Lung (tissue), 17 donors: ENCODE measurements at places on chromosomes 7 and 10. TPM values are rescaled to one million over a fixed set of nuclear protein-coding genes. Genes with fewer than 3 reads are reported as not detected.

- DNase-seq = no peak
Measured at GRCh38 chr7:13908667-13909397, 80.6 kb downstream of the ETV1 start.

DNA sequence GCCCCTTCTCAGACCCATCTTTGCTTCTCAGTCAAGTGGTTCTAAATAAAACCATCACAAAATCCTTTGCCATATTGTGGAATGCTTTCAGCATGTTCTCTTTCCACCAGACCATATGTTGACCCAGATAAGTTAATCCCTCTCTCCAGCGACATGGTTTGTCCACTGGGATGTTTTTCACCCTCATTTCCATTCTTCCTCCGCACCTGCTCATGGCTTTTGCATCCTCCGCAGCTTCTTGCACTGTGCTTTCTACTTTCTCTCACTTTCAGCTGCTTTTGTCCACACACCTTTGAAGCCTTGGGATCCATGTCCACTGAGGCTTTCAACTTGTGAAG lies 52.3 kb upstream of the WAC start:
- no peak for DNase-seq

GRCh38 chr7:114806590-114807162 lies 115.2 kb upstream of the MDFIC start:
- peak; percentile 73 for DNase-seq

Gene AGR2
- 333 TPM for total RNA-seq

DNA sequence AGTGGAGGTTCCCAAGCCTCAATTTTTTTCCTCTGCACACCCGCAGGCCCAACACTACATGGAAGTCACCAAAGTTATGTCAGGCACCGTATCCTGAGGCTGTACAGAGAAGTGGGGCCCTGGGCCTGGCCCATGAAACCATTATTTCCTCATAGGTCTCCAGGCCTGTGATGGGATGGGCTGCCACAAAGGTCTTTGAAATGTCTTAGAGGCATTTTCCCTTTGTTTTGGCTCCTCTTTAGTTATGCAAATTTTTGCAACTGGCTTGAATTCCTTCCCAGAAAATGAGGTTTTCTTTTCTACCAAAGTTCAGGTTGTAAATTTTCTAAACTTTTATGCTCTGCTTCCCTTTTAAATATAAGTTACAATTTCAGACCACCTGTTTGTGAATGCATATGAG lies 365.2 kb downstream of the HGF start:
- DNase-seq = no peak

DNA sequence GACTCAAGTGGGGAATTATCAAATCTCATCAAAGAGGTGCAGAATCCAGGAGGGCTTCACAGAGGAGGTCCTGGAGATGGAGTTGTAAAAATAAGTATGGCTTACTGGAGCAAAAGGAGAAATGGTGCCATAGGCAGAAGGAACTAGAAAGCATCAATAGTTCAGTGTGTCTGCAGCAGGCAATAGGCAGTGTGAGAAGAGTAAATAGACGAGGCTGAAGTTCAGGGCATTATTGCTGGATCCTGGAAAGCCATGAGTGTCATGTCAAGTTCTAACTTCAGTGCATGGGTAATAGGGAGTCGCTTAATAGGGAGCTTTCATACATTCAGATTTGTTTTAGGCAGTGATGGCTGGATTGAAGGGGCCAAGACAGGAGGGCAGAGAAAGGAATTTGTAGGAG lies 39.3 kb downstream of the CYP26A1 start:
- no peak for DNase-seq

Gene CAV1
- total RNA-seq = 460 TPM

GRCh38 chr7:28891192-28891875 lies 66.8 kb downstream of the TRIL start:
- no peak for DNase-seq

GRCh38 chr10:132328106-132328505 lies 3.9 kb upstream of the LRRC27 start:
- DNase-seq = no peak

DNA sequence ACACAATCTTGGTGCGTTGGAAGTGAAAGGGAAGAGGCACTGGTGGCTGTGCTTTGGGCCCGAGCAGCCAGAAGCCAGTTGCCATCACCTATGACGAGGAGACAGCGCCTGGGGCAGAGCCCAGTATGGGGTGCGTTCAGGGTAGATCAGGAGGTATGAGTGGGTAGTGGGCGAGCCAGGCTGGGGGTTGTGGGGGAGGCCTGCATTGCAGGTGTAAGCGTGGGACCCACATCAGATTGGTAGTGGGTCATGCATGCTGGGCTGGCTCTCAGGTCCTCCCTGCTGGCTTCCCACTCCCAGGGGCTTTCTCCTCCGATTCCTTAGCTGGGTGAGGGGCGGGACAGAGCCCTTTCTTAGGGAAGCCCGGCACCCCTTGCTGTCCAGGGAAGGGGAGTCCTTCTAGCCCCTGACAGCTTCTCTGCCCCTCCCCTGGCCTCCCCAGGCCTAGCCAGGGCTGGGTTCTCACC lies 445 bp upstream of the PVRIG start:
- no peak for DNase-seq

DNA sequence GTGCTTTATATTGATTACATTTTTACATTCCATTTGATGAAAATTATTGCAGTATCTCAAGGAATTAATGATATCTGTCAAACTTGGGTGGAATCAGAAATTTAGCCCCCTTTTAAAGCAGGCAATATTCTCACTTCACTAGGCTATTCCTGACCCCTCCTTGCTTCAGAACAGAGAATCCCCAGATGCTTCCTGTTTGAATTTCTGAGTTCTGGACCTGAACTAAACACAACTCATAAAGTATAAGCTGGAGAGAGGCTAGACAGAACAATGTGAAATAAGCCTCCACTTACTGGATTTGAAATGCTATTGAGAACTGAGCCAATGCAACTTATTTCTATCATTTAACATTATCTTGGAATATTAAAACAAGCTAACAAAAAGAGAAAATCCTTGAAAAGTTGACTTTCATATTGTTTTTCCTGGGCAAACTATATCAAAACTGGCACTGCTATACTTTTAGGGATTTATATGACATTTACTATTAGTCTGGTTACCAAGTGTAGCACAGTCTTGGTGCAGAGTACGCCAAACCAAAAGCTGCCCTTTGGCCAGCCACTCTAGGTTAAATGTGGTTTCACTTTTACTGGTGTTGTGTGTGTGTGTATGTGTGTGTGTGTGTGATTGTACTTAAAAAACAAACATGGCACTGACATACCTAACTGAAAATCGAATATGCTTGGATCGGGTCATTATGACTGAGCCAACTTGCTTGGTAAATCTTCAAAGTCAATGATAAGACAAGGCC lies 19.0 kb upstream of the AGMO start:
- DNase-seq = no peak

Gene RNF148
- total RNA-seq = 10.2 TPM

Gene LRGUK
- total RNA-seq = 4.4 TPM

Gene HOXA3
- 10.7 TPM for total RNA-seq

Gene OR2A1
- not detected for total RNA-seq

DNA sequence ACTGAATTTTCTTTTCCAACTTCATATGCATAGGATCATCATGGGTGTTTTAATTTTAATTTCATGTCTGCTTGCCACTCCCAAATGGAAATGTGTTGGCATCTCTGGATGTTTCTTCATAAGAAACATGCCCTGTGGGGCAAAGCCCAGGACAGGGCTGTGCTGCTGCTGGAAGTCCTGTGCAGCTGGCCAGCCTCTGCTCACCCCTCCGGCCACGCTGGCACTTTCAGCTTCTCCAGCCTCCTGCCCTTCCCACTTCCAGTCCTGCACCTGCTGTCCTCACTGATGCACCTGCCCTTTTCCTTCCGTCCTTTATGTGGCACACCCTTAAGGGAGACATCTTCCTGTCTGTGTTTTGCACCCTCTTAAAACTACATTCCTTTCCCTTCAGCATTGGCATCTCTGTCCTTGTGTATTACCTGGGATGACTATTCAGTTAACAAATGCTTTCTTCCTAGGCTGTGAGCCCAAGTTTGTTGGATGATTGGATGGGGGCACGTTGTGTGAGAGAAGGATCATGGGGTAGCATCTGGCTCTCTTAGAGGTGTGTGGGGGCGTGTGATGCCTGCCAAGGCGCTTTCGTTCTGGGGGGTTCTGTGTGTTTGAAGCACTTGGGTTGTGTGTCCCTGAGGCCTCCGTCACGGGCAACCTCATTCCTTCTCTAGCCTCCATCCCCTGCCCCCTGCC lies 56.8 kb downstream of the TCF7L2 start:
- DNase-seq = no peak

Gene IRF5
- total RNA-seq = 34.1 TPM

Gene HIBADH
- total RNA-seq = 39.2 TPM

- no peak for DNase-seq
Measured at GRCh38 chr10:119302172-119302571, 94.8 kb downstream of the GRK5 start.

GRCh38 chr10:80201608-80202141 lies 3.7 kb downstream of the ANXA11 start:
- no peak for DNase-seq

DNA sequence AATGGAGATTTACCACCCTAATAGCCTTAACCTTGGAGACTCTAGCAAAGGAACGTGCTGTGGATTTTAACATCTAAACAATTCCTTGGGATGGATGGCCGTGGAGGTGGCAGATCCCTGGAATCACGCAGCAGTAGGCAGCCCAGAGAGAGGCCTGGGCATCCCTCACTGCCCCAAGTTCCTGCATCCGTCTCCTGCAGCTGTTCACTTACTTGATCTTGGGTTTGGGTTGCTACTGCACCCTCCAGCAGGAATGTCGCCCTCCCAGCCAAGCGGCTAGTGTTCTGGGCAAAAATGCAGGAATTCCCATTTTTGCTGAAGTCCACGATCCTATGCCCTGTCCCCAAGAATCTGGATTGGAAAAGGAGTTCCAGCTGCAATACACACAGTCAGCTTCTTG lies 166.7 kb upstream of the SH2B2 start:
- DNase-seq = no peak

Gene CCDC3
- 10.2 TPM for total RNA-seq

DNA sequence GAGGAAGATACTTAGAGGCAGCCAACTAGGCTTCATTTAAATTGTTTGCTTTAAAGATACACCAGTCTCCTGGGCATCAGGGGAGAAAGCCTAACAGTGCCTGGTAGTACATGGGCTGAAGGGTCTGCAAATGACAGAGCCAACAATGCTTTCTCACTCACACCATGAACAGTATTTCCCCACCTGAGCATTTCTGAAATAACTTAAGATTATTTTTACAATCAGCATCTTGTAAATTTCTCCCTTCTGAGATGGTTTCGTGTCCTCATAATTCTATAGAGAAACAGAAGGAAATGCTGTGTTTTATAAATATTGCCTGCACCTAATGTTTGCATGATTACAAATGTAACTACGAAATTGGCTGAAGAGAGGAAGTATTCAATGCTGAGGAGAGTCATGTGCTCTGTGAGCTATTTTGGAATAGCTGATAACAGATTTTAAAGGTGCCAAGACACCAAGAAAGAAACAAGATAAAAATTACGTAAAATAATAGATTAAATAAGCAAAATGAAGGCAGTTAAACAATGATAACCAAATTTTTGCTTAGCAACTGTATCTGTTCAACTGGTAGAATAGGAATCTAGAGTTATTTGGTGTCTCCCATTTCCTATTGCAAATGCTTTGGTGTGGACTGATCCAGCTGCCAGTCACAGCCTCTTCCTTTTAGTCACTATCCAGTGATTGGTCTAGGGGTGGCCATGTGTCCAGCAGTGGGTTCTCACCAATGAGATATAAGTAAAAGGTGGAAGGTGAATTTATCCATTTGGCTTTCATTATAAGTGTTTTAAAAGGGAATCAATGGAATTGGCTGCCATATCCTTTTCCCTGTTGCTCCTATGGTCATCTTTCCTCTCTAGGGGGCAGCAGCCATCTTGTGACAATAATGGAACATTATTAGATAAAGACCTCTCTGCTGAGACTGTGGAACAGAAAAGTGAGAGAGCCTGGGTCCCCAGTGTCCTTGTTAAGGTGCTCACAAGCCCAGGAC lies 167.9 kb upstream of the SLC26A5 start:
- DNase-seq = no peak

- DNase-seq = no peak
Measured at GRCh38 chr7:155893176-155893575, 80.9 kb upstream of the SHH start.

Gene HKDC1
- 1.5 TPM for total RNA-seq

DNA sequence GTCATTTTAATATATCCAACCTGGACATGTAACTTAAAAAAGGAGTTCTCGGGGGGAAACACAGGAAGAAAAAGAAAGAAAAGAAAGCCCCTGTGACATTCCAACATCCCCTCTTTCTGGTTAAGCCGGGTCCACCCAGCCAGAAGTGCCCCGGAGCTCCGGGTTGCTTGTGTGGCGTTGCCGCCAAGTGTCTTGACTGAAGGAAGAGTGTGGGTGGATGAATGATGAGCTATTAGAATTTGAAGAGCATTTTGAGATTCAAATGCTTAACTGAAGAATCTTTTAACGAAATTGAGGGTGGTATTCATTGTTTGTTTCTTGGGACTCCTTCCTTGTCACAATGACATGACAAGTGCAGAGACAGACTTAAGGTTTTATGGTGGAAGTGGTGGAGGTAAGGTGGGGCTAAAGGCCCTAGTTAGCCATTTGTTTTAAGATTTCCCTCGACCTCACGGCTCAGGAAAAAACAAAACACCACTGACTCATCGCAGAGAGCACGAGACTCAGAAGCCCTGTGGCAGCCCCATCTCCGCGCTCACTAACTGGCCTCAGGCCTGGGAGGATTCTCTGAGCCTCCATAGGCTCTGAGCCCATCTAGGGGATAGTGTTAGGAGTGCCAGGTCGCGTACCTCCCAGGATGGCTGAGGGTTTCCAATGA lies 1.8 kb upstream of the GLI3 start:
- peak; percentile 41 for DNase-seq

Gene PON1
- 0.20 TPM for total RNA-seq

GRCh38 chr10:3791974-3792633 lies 7.1 kb upstream of the KLF6 start:
- DNase-seq = no peak

Gene LRRC4
- total RNA-seq = 14.6 TPM

- no peak for DNase-seq
Measured at GRCh38 chr10:121216721-121217181, 365.6 kb downstream of the WDR11 start.

Gene TBXAS1
- 86.3 TPM for total RNA-seq

Gene OLAH
- 4.6 TPM for total RNA-seq

GRCh38 chr7:33261585-33261984 lies 132.2 kb downstream of the BBS9 start:
- DNase-seq = no peak

Gene ZNF518A
- 68.2 TPM for total RNA-seq
